Glomerular endothelial cell (primary cell): ENCODE measurements at places on chromosomes 12 and 14. TPM values are rescaled to one million over a fixed set of nuclear protein-coding genes. Genes with fewer than 3 reads are reported as not detected.

Gene MPHOSPH9
- total RNA-seq, result 26.2 and 31.3 TPM in 2 replicates

Gene REM2
- not detected in 2 replicates for total RNA-seq

Gene GLT8D2
- 2.3 and 3.8 TPM in 2 replicates for total RNA-seq

Gene NKX2-8
- not detected in 2 replicates for total RNA-seq

Gene BCL2L2
- 12.6 and 23.5 TPM in 2 replicates for total RNA-seq

DNA sequence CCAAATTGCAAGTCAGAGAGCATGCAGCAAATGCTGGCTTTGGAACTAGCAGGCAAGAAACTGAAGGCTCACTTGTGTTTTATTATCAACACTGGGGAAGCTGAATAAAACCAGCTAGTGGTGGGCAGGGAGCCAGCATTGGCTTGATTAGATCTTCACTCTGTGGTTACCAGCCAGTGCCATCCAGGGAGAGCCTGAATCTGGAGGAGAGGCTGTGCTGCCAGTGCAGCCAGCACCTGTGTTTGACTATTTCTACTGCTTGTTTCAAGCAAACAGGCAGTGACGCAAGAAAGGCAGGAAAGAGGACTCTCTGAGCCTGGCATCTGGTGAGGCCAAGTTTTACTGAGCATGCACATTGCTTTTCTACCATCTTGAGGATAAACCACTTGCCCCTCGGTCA is 247.0 kb downstream of the PHLDA1 start:
- DNase-seq, result no peak

- DNase-seq, result no peak
These were observed 216.4 kb downstream of the SLC41A2 start for GRCh38 chr12:104741497-104742367.

DNA sequence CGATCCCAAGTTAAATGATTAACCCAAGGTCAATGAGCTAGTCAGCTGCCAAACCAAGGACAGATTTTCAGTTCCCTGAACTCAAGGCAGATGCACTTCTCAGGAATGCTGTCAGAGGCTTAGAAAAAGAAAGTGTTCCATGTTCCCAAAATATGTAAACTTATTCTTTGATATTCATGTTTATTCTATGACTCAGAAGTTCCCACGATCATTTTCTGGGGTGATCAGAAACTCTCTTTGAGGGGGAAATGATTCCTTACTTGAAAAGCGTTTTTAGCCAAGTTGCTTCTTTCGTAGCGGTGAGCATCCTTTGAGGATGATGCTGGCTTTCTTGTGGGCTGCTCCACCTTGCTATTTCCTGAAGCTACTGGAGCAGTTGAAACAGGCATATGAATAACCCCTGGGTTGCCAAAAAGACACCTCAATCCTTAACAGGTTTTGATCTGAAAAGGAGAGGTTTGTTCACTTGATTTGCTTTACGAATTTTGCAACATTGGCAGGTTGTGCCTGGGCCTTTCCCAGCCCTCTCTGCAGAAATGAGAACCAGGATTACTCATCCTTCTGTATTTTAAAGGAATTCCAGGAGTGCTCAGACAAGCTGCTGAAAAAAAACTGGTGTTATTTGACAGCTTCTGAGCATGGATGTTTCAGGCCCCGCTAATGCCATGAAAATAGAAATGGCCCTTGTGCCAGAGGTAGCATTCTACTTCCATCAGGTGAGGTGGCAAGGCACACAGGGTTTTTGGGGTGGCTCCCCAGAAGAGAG is 121.4 kb upstream of the HIF1A start:
- no peak for DNase-seq

DNA sequence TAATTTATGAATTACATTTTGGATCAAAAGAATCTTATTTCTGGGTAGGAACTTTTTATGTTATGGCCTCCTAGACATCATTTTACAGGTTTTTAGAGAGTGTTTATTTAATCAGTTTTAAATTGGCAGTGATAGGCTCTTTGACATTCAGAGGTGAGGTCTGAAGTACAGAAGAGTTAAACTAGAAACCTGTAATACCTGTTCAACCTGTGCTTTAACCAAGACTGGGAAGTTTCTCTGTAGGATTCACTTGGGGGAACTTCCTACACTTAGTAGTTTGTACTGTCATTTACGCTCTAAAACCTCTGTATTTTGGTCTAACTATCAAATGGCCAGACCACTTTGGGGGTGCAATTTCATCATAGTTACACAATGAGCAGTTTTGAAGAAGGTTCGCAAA is 35.9 kb downstream of the PLEKHA5 start:
- DNase-seq, result no peak

GRCh38 chr12:130965668-130966067 is 12.0 kb downstream of the ADGRD1 start:
- no peak for DNase-seq

DNA sequence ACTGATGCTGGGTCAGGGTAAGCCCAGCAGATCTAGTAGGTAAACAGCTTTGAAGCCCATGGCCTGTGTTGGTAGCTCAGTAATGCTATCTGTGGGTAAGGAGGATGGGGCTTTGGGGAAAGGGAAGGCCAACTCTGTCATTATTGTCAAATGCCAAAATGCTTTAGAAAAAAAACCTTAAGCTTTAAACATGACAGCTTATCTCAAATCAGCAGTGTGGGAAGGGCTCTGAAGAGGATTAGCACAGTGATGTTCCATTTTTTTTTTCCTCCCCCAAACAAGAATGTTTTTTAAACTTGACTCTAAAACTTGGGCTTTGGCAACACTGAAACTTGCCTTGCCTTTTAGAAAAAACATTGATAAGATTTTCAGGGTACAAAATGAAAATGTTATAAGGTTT is 11.7 kb downstream of the DAAM1 start:
- DNase-seq, result no peak

DNA sequence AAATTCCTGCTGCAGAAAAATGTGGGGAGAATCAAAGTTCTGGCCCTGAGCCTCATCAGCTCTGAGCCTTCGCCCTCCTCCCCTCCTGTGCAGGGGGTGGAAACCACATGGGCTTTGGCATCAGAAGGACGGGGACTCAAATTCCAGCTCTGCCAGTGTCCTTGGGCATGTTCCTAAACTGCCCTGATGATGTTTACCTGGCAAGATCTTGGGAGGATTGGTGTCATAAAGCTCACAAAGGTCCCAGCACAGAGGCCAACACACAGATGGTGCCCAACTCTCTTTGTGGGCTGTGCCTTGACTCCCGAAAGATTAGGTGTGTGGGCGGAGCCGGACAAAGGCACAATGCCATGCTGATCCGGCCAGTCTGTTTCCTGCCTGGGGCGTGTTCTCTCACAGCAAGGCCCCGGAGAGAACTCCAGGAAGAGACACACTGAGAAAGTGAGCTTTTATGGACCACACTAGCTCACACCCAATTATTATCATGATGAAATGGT is 20.5 kb upstream of the CLMN start:
- no peak for DNase-seq

- no peak for DNase-seq
These were observed 7.9 kb downstream of the B4GALNT3 start for GRCh38 chr12:467591-467990.

GRCh38 chr12:88122666-88123065 is 19.2 kb downstream of the CEP290 start:
- no peak for DNase-seq

GRCh38 chr12:111174251-111174960 is 194.5 kb downstream of the PHETA1 start:
- no peak for DNase-seq

DNA sequence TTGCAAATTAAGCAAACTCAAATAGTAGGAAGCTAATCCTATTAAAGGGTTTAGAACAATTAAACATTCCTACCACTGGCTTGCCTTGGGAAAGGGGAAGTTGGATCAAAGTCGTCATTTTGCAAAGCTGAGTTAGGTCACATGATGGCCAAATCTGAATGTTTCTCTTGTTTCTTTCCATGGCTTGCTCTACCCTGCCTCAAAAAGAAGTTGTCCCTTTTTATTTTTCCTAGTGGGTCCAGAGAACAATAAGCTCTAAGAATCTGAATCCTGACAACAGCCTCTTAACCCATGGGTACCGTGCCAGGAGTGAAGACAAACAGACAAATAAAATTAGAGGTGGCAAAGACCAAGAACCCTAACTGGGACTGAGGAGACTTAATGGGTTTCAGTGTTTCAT is 26.2 kb upstream of the NPFF start:
- DNase-seq, result no peak
